ENCODE measurements at places on chromosomes 11 and 22.

DNA sequence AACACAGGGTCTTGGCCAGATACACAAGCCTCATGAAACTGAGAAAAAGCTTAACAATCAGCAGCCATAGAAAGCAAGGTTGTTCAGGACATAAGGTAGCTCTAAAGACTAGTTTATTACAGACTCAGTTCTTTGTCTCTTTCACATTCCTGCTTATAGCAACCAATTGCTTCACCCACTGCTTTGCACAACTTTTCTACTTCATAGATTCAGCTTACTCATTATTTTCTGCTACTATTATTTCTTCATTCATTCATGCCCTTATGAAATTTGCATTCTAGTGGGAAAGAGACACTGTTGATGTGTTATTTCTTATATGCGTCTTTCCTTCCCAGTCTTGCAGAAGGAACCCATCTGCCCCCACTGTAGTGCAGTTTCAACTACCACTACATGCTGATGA lies 4.7 kb downstream of the CCDC34 start:
- DNase-seq: no peak

GRCh38 chr11:66345316-66345649 lies 379 bp upstream of the BRMS1 start:
- no peak for DNase-seq

DNA sequence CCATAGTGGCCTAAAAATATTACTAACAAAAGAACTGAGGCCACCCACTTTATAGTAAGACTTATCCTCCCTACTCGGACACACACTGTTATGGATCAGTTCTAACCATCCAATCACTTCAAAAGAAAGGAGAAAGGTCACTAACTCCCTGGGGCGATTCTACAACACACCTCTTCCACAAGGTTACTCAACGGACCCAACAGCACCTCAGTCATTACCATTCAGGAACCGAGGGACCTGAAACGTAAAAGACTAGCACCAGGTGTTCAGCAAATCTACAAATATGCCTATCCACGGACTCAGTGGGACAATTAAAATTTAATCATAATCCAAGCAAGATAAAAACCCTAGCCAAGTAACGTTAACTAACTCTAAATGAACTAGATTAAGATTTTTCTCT lies 1.6 kb downstream of the HNRNPUL2 start:
- DNase-seq: no peak

DNA sequence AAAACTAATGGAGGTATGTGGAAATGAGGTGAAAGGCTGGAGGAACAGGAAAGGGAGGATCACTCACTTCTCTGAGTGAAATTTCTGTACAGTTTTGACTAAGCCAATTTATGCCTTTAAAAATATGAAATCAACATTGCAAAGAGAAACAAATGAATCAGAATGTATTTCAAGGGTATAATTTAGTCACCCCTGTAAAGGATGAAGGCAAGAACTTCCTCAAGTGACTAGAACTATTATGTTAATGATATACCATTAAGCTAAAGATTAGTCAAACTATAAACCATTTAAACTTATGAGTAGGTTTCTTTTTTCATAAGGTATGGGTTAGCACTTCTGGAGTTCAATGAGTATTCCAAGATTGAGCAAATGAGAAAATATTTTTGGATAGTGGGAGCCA lies 184.5 kb upstream of the CHORDC1 start:
- DNase-seq: no peak

- DNase-seq: no peak
Measured at GRCh38 chr22:24483976-24484545, 11.1 kb upstream of the UPB1 start.

- no peak for DNase-seq
Measured at GRCh38 chr11:70544774-70545609, 146.7 kb downstream of the CTTN start.

GRCh38 chr11:119828006-119828405 lies 99.0 kb upstream of the NECTIN1 start:
- no peak for DNase-seq

DNA sequence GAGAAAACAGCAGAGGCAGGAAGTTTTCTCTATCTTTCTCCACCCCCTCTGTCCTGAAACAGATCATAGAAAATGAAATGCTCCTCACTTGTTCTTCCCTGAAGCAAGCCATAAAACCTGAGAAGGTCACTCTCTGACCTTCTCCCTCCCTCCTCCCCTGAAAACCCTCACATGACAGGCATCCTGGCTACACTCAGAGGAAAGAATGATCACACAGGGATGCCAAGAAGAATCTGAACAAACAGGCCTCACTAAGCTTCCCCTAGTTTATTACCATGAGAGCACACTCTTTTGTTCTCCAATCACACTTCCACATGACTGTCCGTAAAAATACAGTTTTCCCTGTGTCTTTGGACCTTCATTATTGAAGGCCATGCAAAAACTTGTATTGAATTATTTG lies 300.1 kb downstream of the BUD13 start:
- no peak for DNase-seq

DNA sequence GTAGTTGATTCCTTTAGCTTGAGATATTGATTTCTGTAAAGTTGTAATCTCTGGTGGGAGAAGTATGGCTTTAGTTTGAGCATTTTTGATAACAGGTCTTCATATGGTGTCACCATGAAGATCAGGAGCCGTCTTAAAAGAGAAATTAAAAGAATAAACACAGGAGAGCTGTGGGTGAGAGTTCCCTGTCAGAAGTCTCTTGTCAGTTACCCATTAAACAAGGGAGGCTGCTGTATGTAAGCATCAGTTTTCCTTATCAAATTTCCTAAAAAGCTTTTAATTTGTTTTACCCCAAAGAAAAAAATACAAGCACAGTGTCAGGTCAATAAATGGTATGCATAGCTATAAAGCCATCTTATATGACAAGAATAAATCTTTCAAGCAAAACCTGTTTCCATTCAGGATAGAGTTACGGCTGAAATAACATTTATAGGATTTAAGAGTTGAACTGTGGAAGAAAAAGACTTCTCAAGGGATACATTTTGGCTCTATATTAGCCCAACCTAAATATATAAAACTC lies 767.5 kb downstream of the JRKL start:
- DNase-seq: no peak

GRCh38 chr11:19430346-19430745 lies 189.6 kb upstream of the E2F8 start:
- DNase-seq: no peak

DNA sequence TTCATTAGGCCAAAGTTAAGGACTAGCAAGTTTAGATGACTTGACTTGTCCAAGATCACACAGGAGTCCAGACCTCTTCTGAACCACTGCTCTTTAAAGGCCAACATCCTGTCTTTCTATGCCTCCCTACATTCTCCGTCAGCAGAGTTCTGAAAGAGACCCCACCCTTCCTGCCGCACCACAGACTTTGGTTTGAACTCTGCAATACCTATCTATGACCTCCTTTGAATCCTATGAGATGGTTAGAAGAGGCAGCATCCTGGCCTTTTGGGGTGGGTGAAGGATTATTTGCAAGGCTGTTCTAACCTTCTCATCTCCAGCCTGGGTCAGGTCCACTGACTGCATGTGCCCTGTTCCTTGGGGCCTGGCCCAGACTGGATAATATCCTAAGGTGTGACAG lies 4.3 kb upstream of the RRM1 start:
- no peak for DNase-seq

DNA sequence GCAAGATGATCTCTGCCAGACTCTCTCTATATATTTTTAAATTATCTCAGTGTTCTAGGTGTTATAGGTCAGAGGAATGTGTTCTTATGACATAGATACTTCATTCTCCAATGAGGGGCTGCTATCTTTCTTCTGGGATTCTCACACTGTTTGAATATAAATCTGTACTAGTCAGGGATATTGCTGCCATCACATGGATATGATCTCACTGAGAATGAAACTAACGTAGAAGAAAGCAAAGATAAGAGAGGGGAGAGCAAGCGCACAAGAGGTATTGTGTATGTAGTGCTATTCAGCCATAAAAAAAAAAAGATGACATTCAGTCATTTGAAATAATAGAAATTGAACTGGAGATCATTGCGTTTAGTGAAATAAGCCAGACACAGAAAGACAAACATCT lies 42.2 kb upstream of the SLC36A4 start:
- DNase-seq: no peak

DNA sequence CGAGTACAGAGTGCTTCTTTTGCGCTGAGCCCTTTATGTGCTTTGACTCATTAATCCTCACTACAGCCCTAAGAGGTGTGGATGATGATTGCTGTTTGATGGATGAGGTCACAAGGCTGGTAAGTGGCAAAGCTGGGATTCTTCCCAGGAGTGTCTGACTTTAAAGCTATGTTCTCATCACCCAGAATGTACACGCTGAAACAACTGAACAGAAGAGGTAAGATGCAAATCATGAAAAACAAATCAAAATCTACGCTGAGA lies 37.7 kb upstream of the CREB3L1 start:
- DNase-seq: no peak

GRCh38 chr22:24208012-24208749 lies 26.9 kb downstream of the SUSD2 start:
- peak; percentile 30 for DNase-seq

DNA sequence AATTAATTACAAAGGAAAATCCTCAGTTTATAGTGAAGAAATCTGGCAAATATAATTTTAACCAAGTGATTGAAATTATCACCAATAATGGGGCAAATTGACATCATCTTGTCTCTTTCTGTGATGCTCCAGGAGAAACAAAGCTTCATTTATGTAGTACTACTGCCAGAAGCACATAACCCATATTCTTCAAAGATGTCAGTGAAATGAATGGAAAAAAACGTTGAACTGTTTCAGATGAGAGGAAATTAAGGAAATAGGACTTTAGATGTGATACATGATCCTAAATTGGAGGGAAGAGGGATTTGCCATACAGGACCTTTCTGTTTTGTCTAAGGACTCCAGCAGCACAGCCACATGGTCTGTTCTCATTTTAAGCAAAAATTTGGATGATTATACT lies 57.6 kb downstream of the PPP6R3 start:
- no peak for DNase-seq

DNA sequence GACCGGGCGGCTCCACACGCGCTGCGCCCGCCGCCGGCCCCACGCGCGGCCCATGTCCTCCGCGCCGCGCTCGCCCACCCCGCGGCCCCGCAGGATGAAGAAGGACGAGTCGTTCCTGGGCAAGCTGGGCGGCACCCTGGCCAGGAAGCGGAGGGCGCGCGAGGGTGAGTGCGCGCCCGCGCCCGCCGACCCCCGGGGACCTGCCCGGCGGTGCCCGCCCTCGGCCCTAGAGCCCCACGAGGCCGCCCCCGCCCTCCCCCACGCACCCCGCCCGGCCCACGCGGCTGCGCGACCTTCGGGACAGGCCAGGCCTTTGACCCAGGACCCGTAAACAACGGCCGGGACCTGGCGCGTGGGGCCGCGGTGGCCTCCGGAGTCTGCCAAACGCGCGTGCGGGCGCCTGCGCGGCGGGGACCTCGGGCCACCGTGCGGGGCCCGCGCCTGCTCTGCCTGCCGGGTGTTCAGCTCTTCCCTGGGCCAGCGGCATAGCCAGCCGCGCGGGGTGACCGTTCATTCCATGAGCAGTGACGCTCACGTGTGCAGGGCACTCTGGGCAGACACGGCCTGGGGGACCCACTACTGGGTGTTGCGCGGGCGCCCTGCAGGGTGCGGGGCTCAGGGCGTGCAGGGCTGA lies at the start of gene PARVB:
Gene PARVB (plus strand): TSS at position 15 of the 634 bp plus-strand sequence. CDS start 38 bp downstream, at position 53.
- DNase-seq: no peak

DNA sequence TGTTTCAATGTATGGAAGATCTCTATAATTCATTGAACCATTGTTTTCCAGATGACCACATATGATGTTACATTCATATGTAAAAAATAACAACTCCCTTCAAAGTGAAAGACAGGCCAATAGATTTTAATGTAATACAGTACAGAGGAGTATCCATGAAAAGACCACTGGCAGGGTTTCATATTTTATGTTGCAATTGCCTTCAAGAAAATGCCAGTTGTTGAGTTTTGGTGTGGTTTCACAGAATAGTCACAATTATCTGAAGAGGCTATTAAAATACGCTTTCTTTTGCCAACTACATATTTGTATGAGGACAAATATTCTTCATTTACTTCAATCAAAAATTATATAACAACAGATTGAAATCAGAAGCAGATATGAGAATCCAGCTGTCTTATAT lies 14.3 kb downstream of the AMOTL1 start:
- no peak for DNase-seq

Measured in hippocampal formation (tissue), 2 donors.